ENCODE measurements at places on chromosomes 5 and 9.

DNA sequence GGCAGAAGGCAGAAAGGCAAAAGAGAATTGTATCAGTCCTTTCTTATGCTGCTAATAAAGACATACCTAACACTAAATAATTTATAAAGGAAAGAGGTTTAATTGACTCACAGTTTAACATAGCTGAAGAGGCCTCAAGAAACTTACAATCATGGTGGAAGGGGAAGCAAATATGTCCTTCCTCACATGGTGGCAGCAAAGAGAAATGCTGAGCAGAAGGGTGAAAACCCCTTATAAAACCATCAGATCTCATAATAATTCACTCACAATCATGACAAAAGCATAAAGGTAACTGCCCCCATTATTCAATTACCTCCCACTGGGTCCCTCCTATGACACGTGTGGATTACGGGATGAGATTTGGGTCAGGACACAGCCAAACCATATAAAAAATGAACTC, 312.5 kb upstream of the PTGER4 start:
- DNase-seq, result no peak

- DNase-seq, result no peak
Measured at GRCh38 chr5:7851617-7852289, 820 bp upstream of the CFAP90 start.

DNA sequence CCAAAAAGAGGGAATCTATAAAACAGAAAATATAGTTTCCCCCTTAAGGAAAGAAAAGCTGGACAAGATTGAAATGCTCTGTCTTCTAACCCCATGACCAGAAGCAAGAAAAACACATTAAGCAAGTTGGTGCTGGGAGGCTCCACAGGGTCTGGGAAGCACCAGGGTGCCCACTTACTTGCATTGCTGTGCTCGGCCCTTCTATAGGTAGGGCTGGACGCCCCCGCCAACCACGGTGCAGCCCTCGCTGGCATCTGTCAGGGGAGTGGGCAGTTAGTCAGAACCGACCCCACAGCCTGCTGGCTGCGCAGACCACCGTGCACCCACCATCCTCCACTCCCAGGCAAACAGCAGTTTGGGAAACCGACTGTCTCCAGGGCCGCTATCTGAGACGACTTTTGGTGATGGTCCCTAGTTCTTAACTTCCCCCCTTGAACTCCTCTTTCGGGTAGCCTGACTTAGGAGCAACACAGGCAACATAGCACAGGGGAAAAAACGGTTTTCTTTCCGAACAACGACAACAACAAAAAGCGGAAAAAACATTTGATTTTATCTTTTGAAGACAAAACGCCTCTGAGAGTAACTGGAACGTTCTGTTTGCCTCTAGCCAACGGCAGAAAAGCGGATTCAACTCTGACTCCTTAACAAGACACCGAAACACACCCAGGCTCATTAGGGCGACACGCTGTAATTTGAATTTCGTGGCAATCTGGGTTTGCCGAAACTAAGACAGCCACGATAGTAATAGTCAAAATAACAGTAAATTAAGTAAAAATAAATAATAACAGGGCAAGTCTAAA, 3.9 kb downstream of the IRX2 start:
- no peak for DNase-seq

DNA sequence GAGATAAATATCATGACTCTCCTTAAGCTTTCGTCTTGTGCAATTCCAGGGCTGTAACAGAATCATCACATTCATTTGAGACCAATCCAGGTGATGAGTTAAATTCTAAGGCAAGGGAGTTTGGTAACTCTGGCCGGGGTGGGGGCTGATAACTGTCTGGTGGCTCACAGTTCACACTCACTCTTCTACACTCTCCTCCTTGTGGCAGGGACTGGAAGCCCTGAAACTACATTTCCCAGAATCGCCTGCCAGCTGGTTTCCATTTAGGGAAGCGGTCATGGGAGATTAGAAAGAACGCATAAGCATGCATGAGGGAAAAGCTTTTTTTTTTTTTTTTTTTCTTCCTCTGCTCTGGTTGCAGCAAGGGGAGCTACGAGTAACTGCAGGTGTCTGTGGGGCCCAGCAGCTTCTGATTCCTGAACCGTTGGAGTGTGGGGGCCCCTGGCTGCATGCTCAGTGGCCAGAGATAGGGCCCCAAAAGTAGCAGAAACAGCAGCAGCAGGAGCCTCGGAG, 154.8 kb upstream of the TBC1D2 start:
- DNase-seq, result peak; percentile 2

GRCh38 chr5:60959156-60959555, 14.2 kb downstream of the NDUFAF2 start:
- no peak for DNase-seq
